ENCODE measurements at places on chromosomes 12 and 14.
A peak's percentile ranks its signal among the peaks of the same experiment; 100 is the strongest.

- no peak for DNase-seq
Observed at GRCh38 chr14:51554953-51555352, 96.8 kb upstream of the FRMD6 start.

GRCh38 chr14:102900631-102901571, 21.6 kb upstream of the AMN start:
- DNase-seq: no peak

- DNase-seq: no peak
Observed at GRCh38 chr14:22925513-22925912, 3.7 kb downstream of the PRMT5 start.

GRCh38 chr12:89217472-89217871, 134.8 kb downstream of the DUSP6 start:
- no peak for DNase-seq

- DNase-seq: no peak
Observed at GRCh38 chr14:93984070-93984469, 7.7 kb upstream of the ASB2 start.

DNA sequence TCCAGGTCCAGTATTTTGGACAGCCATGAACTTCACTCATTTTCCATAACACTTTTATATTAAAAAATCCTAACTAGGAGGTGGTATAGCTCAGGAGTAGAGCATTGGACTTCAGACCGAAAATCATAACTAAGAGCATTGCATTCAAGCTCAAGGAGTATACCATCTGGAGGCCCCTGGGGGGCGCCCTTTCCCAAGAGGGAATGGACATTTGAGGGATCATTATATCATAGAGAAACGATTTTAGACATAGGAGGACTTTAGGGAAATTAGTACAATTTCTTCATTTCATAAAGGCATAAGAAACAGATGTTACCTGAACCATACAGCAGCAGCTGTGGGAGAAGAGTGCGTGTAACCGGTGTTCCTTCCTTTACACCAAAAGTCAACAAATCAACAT, 5.2 kb upstream of the ATG14 start:
- no peak for DNase-seq

DNA sequence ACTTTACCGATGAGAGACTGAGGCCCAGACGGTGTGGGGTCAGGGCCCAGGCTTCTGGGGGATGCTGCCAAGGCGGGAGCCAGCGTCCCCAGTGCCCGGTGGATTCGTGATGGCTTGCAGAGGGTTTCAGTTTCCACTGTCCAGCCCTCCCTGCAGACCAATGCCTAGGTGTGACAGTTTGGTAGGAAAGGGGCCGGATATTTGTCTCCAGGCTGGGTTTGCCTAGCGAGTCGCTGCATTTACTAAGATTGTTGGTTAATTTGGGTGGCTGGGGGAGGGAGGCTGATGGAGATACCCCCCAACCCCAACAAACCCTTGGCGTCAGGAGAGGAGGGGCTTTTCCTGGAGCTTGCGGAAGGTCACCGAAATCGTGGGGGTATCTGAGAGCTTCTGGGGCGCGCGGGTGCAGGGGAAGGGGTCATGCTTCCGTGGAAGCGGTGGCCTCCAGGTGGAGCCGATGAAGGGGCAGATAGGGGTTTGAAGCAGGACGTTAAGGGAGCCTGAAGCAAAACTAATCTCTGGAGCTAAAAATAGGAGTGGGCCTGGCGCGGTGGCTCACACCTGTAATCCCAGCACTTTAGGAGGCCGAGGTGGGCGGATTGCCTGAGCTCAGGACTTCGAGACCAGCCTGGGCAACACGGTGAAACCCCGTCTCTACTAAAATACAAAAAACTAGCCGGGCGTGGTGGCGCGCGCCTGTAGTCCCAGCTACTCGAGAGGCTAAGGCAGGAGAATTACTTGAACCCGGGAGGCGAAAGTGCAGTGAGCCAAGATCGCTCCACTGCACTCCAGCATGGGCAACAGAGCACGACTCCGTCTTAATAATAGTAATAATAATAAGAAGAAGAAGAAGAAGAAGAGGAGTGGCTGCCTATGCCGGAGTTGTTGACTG, 1.1 kb upstream of the CDC42BPB start:
- no peak for DNase-seq

GRCh38 chr12:1453810-1454209, 140.6 kb downstream of the FBXL14 start:
- DNase-seq: no peak

- no peak for DNase-seq
Observed at GRCh38 chr14:83019744-83020414, 1486.2 kb upstream of the SEL1L start.

DNA sequence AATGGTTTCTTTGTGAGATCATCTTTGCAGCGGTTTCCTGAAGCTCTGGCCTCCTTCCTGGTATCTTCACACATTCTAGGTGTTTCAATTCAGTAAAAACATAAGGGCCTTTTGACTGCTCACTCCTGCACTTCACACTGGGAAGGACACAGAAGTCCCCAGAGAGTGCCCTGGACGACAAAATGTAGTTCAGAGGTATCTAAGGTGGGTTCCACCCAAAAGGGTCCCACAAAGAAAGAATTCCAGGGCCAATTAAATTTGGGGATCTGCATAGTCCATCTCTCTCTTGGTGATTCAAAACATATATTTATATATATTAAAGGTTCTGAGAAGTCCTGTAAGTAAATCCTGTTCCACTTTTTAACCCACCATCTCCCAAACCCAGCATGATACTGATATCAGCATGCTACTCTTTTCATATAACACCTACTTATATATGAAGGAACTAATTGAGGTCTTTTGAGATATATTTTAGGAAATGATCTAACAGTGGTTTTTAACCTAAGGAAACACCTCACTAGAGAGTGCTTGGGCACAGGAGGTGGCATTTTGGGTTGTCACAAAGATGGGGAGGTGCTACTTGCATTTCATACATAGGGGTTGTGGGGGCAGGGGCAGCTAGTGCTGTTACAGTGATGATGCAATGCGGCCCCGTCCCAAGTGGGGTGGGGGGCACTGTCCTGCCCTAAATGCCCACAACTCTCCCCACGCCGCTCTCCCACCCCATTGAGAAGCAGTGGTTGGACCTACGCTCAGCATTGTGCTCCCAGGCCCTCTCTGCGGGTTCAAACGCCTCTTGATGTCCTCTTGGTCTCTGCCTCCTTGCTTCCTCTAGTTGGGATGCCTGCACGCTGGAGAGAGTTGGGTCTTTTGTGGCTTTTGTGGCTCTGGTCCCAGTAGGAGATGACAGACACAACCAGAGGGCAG, 109.4 kb downstream of the ARF6 start:
- peak; percentile 29 for DNase-seq

DNA sequence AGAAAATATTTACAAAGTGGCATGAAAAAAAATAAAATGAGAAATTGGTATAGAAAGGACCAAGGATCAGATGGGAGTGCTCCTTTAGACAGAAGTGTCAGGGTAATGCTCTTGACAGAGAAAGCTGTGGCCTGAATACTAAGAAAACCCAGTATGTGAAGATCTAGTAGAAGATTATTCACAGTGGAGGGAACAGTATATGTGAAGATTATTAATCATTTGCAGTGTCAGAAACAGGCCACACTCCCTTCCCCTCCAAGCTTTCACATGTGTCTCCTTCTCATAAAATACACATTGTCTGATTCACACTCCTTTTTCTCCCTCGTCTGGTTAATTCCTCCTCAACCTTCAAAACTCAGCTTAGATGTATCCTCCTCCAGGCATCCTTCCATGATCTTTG, 41.3 kb downstream of the CAPS2 start:
- DNase-seq: no peak

DNA sequence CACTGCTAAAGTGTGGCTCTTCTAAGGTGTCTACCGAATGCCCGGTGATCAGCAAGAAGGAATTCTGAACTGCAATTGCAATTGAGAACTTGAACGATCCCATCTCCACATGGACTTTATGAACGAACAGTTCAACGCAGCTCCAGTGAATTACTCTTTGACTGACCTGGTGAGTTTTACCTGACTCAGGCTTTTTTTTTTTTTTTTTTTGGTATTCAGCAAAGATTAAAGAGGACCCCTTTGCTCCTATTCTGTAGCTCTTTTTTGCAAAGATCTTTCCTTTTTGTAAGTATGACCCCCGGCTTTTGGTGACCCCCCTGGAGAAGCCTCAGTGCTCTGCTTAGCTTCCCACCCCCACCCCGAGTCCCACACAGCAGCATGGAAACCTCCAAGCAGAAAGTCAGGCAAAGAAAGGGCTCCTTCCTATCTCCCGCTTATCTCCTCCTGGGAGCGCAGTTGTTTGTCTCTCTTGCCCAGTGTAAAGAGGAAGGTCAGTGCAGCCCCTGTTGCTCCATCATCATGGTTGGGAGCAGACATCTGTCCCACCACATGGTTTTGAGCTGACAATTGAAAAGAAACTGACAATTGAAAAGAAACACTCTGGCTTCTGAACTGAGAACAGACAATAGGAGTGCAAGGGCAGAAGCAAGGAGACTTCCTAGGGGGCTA, 72.1 kb upstream of the DIO3 start:
- no peak for DNase-seq

DNA sequence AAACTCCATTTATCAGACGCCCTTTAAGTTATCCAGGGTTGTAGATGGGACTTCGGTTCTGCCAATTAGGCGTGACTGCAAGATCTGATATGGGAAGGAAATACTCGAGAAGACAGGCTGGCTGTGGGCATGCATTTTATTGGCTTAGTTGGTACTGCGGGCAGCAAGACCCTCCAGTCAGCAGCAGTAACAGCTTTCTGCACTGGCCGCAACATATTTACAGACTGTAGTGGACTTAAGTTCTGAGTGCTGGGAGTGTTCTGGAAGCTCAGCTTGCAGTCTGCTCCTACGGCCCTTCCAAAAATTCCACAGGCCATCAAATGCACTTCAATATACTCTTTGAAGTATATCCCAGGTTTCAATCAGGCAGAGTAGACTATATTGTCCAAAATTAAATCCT, 21.1 kb downstream of the KITLG start:
- DNase-seq: no peak

DNA sequence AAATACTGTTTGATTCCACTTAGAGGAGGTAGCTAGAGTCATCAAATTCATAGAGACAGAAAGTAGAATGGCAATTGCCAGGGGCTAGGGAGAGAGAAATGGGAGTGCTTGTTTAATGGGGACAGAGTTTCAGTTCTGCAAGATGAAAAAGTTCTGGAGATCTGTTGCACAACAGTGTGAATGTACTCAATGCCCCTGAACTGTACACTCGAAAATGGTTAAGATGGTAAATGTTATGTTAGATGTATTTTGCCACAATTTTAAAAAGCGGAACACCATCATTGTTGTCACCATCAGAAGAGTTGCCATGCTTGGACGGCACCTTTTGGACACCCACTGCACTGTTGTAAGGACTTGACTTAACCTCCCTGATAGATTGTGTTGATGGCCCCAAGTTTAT, 106.9 kb downstream of the SCARB1 start:
- no peak for DNase-seq

- DNase-seq: no peak
Observed at GRCh38 chr12:69131077-69131476, 108.3 kb upstream of the CPSF6 start.

GRCh38 chr14:61939776-61940175, 177.6 kb downstream of the SNAPC1 start:
- no peak for DNase-seq

GRCh38 chr12:15646581-15646980, 142.6 kb downstream of the EPS8 start:
- no peak for DNase-seq

DNA sequence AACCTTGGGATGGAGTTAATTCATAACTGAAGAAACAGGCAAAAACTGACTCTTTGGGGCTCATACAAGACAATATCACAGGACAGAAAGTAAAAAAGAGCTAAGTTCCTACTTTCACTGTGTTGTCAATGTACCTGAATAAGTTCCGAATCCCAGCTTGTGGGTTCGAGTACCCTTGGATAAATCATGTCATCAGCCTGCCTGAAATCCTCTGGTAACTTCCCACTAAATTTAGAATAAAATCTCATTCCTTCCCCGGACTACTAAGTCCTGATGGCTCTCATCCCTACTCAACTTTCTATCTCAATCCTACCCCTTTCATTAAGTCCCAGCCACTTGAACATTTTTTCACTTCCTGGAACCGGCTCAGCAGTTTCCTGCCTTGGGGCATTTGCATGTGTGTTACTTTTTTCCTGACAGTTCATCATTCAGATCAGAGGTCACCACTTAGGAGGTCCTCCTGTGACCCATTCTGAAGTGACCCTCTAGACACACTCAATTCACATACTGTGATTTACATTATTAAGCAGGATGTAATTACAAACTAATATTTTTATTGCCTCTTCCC, 12.7 kb downstream of the ERP29 start:
- no peak for DNase-seq

DNA sequence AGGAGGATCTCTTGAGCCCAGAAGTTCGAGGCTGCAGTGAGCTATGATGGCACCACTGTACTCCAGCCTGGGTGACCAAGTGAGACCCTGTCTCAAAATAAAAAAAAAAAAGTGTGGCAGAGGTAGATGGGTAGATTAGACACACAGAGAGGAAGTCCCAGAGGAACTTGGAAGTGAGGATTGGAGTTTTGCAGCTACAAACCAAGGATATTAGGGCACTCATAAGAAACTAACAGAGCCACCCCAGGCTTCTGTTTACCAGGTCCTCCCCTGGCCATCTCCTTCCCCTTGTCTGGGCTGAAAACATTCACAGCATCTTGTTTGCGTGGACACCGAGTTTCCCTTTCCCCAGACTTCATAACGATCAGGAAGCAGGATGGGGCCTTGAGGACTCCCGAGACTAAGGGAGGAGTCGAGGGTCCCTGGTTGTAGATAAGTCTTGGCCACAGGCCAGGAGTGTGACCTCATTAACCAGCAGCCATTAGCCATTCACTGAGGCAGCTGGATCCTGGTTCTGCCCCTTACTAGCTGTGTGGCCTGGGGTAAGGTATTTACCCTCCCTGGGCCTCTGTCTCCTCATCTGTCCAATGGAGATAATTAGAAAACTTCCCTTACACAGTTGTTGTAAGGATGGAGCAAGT, 2.1 kb downstream of the MAP1LC3B2 start:
- no peak for DNase-seq

DNA sequence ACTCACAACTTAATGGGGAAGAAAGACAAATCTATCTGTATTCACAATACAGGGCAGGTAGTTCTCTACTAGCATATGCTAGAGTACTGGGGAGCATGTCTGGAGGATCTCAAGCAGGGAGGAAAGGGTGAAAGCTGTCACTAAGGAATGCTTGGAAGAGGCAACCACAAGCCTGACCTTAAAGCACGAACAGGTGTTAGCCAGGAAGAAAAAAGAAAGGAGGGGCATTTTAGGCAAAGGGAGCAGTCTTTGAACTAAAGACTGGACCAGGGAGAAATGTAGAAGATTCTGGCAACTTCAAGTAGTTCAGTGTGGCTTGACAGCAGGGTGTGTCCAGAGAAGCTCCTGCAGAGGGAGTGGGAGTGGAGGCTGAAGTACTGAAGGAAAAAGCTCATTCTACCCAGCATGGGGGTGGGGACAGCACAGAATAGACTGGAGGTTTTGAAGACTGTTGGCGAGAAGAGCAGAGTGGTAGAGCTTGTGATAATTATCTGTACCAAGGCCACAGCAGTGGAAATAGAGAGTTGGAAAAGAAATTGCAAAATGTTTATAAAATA, 50.9 kb downstream of the AP5M1 start:
- DNase-seq: no peak
